ENCODE measurements at places on chromosomes 13 and 19. TPM values are rescaled to one million over a fixed set of nuclear protein-coding genes. Genes with fewer than 3 reads are reported as not detected.

DNA sequence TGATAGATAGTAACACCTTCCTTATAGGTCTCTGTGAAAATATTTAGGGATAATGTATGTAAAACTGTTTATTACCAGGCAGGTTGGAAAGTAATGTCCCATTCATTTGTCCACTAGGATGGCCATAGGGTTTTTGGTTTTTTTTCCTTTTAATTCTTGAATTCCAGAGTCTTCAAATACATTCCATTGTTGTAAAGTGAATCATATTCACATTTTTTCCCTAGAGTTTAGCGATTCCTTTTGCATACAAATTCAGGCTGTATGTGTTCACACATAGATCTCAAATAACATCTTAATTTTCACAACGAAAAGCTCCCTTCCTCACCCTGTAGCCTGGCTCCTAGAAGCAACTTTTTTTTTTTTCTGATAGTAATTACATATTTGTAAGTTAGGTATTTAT lies 1.8 kb upstream of the ZNF557 start:
- DNase-seq: no peak

The ZNF816 gene
- total RNA-seq: 4.4 TPM

DNA sequence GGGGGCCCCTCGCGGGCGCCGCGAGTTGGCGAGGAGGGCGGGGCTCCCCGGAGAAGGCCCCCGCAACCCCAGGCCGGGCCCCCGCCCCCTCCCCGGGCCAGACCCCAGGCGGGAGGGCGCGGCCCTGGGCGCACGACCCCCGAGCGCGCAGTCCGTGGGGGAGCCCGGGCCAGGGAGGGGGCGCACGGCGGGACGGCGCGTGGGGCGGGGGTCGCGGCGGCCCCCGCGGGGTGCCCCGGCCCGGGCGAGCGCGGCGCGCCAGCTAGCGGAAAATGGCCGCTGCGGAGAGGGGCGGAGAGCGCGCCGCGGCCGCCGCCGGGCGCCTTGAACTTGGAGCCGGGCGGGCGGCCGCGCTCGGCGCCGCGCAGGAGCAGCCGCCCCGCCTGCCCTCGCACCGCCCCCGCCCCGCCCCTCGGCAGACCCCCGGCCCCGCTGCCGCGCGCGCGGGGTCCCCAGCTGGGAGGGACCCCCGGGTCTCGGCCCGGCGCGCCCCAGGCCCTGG lies 6.4 kb upstream of the NFIC start:
- no peak for DNase-seq

The SUPT20H gene
- total RNA-seq: 16.0 TPM

The TMEM59L gene
- 0.92 TPM for total RNA-seq

- no peak for DNase-seq
Measured at GRCh38 chr13:106367361-106367971, 168.0 kb downstream of the EFNB2 start.

- DNase-seq: no peak
Measured at GRCh38 chr13:37295071-37295470, 189.6 kb upstream of the CSNK1A1L start.

- no peak for DNase-seq
Measured at GRCh38 chr19:10143681-10144080, 24.0 kb upstream of the EIF3G start.

DNA sequence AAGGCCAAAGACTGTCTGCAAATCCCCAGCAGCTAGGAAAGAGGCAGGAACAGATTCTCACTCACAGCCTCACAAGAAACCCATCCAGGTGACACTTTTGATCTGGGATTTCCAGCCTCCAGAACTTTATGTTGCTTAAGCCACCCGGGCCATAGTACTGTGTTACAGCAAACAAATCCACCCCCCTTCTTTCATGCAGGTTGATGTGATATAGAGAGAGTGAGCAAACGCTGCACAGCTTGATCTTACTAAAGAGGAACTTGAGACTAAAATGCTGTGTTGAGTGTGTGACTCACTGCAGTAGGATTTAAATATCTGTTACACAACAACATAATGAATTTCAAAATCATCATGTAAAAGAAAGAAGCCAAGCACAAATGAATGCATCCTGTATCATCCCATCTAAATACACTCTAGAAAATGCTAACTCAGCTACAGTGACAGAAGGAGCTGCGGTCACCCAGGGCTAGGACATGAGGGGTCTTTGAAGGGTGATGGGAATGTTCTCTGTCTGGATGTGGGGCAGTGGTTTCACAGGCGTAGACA lies 32.2 kb downstream of the RCBTB2 start:
- no peak for DNase-seq

The CYP2B6 gene
- not detected for total RNA-seq

GRCh38 chr13:106011600-106011999 lies 523.9 kb downstream of the EFNB2 start:
- no peak for DNase-seq

DNA sequence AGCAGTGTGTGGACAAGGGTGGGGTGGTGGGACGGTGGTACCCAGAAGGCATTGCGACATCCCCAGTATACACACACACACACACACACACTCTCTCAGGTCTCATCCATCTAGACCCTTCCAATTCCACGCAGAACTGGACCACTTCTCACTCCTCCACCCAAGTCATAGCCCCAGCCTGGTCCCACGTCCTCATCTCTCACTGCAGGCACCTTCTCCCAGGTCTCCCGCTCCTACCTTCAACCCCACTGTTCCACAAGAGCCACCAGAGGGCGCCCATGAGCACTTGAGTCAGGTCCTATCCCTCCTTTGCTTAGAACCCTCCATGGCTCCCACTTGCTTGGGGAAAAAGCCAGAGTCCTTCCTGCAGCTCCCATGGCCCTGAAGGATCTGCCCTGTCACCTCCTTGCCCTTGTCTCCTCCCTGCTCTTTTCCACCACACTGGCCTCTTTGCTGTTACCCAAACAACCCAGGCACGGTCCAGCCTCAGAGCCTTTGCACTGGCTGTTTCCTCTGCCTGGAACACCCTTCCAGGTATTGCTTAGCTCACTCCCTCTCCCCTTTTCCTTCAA lies 62.6 kb downstream of the IER2 start:
- peak; percentile 48 for DNase-seq

GRCh38 chr13:110345266-110345665 lies 38.2 kb downstream of the COL4A2 start:
- no peak for DNase-seq

GRCh38 chr19:4108767-4109625 lies 14.9 kb downstream of the MAP2K2 start:
- no peak for DNase-seq

DNA sequence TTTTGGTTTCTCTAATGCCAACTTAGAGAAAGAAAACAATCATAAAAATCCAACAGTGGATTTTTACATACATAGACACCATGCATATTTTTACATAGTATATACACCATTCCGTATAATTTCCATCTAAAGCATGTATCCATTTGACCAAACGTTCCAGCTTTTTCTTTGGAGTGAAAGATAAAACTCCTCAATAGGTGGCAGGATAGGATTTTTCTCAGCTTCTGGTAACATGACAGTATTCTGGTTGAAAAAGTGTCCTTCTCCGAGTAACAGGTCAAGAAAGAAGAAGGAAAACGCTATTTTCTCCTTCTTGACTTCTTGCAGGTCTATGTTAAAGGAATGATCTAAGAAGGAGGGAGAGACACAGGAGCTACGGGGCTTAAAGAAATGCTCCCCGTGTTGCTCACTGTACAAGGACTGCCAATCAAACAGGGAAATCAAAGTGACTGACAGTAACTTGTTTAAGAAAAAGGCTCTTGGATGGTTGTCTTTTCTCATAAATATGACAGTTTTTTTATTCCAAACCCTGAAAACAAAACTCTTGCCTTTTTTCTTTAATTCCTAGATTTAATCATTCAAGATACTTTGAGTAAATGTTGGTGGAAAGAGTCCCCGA lies 11.5 kb downstream of the FLT1 start:
- DNase-seq: no peak

GRCh38 chr19:55340784-55341147 lies 1.1 kb downstream of the KMT5C start:
- DNase-seq: no peak

DNA sequence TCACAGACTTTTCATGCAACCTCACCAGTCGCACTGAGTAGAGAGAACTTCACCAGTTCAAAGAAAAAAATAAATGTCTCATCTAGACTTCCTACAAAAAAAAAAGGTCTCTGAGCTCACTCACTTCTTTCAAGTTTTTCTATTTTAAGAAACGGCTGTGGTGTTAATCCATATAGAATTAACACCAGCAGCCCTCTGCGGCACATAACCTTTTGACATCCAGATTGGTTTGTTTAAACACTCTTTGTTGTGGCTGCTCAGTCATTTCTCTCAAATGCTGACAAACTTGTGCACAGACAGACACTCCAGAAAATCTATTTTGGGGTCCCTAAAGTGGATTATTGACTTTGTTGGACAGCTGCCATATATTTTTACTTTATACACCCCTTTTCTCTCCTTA lies 874.9 kb downstream of the EFNB2 start:
- DNase-seq: no peak

The EID2 gene
- total RNA-seq: 6.0 TPM

DNA sequence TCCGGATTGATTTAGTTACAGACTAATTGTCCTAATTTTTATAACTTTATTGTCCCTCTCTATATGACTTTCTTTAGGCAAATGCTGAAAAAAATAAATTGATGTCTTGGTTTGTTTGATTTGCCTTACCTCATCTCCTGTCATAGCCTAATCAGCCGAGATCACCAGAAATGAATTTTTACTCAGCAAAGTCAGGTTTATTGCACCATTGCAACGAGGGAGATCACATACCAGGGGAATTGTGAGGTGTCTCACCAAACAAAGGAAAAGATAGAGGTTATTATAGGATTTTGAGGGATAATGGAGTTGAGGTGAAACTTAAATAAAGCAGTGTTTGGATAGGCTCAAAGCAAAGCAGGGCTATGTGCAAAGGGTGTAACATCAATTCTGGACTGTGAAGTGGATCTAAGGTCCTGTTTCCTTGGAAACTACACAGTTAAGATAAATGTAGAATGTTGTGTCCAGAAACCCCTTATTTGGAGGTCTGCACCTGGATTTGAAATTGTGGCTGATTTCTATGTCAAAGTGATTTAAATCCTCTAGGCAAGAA lies 372.6 kb downstream of the OXGR1 start:
- DNase-seq: no peak

DNA sequence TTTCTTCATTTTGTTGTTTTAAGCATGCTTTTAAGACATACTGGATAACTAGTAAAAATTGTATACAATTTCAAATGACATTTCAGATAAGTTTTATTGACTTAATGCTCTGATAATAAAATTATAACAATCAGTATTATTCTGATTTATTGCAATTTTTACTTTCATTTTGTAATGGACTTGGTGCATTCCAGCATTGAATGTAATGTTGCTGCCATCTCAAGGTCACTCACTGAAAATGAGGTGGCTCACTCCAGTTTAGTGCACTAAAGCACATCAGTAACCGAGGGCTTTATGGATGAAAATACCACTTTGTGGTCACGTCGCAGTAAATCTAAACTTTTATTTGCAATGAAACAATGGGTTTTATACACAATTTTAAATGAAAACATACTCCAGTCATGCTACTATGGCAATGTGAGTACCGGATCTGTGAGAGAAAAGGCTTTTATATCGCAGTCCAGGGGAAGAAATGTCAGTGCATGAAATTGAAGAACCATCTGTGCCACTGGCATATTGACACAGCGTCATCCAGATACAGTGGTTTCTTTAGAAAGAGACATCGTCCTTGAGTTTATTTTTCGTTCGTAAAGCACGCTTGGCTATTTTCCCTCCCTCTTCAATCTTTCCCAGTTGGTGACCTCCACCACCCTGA lies 20.7 kb upstream of the ZNF507 start:
- DNase-seq: no peak

GRCh38 chr13:51101636-51102235 lies 9.3 kb downstream of the C13orf42 start:
- no peak for DNase-seq

The ERICH4 gene
- total RNA-seq: not detected

The OR7C1 gene
- not detected for total RNA-seq

- no peak for DNase-seq
Measured at GRCh38 chr19:7191946-7192691, 102.1 kb downstream of the INSR start.

DNA sequence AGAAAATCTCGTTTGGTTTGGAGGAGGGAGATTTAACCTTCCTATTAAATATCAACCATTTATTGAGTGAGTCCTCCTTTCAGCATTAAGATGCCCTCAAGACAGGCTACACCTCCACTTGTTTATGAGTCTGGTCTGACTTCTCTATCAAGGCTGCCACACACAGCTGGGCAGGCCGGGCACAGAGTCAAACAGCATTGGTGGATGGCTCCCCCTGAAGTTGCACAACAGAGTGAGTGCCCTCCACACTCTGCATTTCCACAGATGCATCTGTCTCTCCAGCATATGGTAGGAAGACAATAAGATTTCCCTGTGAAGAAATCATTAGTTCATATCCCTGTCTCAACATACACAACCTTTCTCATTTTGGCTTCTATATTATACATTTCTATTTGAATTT lies 31.4 kb downstream of the PHF11 start:
- no peak for DNase-seq

The FCAR gene
- total RNA-seq: 0.64 TPM

GRCh38 chr13:101751488-101751887 lies 299.0 kb downstream of the ITGBL1 start:
- DNase-seq: no peak

The RUBCNL gene
- 0.81 TPM for total RNA-seq

DNA sequence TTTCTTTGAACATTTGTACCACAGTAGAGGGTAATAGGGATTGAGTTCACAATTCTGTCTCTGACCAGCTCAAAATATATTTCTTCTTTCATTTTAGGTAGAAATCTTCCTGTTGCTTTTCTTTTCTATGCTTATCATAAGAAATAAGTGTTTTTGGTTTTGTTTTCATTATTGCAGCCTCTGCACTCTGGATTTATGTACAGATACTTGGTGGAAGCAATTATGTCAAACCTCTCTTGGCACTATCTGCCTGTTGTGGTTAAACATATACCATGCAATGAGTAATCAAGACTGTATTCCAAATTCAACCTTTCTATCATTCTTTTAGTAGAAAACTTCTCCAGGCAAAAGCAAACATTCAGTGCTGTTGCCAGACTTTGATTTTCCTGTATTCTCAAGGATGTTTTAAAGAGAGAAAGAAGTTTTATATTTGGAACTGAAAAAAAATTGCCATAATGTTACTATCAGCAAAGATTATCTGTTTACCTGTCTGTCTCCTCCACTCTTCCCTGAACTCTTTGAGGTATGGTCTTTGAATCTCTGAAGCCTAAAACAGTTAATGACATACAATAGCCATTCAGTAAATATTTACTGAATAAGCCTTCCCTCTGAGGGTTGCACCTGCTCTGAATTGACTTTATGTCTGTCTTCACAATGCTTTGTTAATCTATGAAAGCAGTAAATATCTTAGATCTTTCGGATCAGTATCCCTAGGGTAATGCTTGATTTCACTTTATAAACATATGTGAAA lies 612.5 kb upstream of the PRR20A start:
- no peak for DNase-seq

The IRS2 gene
- 4.6 TPM for total RNA-seq

- DNase-seq: peak; percentile 45
Measured at GRCh38 chr19:11324748-11325389, 14.6 kb downstream of the RAB3D start.

DNA sequence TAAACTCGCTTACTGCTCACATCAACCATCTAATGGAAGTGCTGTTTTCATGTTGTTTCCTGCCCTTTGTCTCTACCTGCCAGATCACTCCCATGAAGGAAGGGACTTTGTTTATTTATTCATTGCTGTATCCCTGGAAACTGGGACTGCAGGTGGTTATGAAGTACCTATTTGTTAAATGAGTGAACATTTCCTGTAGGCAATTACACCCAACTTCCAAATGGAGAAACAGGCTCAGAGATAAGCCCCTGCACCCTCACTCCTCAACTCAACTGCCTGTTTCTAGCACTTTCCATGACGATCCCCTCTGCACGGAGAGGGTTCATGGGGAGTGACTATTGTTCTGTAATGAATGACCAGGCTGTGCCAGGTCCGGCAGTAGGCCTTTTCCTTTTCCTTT lies 1.9 kb upstream of the SELENOW start:
- DNase-seq: no peak

The LAIR1 gene
- 0.69 TPM for total RNA-seq
